ENCODE measurements at places on chromosomes 3 and 15.

GRCh38 chr3:11544412-11545181, 99.1 kb downstream of the VGLL4 start:
- DNase-seq: no peak

- peak; percentile 90 for DNase-seq
These were observed 29.2 kb downstream of the PLOD2 start for GRCh38 chr3:146131616-146132410.

- no peak for DNase-seq
These were observed 911 bp upstream of the AZI2 start for GRCh38 chr3:28349469-28350000.

- DNase-seq: no peak
These were observed 27.3 kb downstream of the ZNF710 start for GRCh38 chr15:90028376-90028944.

DNA sequence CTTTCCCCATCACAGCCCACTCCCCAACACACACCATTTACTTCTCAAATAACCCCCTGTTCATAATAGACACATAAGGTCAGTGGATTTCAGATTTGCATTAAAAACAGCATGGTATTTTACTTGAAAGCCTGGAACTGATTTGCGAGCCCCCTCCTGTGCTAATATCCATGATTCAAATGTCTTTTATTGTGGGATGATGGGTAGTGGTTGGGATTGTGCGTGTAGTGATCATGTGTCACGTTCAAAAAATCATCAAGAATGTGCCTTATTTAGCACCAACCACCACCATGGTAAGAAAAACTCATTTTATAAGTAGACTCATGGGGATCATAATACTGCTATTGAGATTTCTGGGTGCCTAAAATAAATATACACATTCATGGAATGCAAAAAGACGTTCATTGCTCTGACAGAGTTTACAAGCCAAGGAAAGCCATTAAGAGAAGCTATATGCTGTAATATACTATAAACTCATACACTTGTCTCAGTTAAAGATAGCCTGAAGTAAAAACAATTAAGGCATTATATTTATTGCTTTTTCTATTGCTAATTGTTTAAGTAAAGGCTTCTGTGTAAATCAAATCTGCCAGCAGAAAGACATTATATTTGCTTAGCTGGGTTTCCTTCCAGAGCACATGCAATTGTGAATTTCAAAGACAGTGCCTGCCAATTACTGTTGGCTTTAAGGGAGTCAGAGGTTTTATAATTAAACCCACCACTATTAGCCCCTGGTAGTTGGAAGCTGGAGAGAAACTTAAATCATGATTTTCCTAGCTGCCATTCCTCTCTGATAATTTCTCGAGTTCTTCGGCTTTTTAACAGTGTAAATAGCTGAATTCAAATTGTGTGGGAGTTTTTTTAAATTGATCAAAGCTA, 4.0 kb downstream of the TRAT1 start:
- DNase-seq: no peak

- DNase-seq: no peak
These were observed 176.5 kb upstream of the LYSMD4 start for GRCh38 chr15:99909592-99910295.

DNA sequence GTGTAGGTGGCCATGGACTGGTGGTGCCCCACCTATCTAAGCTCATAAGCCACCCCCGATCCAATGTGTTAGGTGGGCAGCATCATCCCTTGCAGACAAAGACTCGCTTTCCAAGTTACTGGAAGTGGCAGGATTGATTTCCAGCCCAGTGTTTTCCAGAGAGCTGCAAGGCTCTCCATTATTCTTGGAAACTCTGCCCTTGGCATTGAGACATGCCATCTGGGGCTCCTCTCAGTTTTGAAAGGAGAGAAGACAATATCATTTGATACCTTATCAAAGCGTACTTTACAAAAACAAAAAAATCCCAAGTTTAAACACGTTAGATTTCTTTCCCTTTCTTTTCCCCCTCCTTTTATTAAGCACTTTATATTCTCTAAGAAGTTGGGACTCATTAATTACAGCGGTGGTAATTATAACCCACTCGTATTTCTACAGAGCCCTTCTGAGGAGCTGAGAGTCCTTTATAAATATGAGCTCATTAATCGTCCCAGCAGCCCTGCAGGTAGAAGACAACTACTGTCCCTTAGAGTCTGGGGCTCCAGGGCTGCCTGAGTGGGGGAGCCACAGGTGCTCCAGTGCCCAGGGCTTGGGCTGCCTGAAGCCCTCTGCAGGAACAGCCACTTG, 226.1 kb downstream of the TLE3 start:
- no peak for DNase-seq

DNA sequence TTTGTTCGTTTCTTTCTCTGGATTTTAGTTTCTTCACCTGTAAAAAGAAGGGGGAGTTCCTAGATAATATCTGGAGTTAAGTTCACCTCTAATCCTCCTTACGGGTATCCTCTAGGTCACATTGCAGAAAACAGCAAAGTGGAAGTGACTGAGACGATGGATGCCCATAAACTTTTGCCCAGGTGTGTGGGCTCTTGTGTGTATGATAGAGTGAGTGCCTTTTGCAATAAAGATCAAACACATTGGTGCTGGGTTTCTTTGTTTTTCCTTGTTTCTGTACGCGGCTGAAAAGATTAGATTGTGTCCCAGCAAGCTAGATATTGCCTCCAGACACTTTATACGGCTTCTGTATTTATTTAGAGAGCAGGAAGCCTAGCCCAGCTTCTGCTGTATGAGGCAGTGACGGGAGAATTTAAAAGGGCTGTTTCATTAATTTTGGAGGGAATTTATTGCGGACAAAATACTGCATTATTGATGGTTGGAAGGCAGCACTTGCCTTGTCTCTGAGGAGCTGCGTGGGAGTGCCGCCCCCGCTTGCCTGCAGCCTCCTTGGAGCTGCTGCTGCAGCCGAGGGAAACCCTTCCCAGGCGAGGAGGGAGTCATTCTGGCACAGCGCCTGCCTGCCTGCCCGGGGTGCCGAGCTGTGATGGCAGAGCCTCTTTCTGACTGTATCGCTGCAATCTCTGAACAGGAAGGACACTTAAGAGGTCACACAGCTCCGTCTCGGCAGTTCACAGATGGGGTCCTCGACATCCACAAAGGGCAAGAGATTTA, 38.5 kb downstream of the PYDC2 start:
- peak; percentile 35 for DNase-seq

DNA sequence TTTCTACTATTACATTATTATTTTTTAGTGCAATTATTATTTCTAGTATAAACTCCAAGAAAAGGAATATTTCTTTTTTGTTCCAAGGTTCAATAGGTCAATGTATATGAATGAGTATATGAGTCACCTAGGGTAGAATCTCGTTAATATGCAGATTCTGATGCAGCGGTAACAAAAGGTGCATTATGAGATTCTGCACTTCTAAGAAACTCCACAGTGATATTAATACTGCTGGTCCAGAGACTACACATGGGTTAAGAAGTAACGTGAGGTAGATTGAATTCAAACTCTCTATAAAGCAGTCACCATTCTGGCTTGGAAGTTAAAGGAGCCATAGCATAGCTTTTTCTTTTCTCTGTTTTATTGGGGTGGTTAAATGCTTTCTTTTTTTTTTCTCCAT, 596.2 kb upstream of the TBL1XR1 start:
- DNase-seq: no peak
